Smooth muscle cell of the umbilical artery (primary cell): ENCODE measurements at places on chromosomes 4 and X. TPM values are rescaled to one million over a fixed set of nuclear protein-coding genes. Genes with fewer than 3 reads are reported as not detected.

The AGTR2 gene
- not detected in 2 replicates for total RNA-seq

The SYP gene
- total RNA-seq = 0.30 and 0.32 TPM in 2 replicates

The WNK3 gene
- 2.4 and 3.2 TPM in 2 replicates for total RNA-seq

The CENPU gene
- 2.4 and 17.3 TPM in 2 replicates for total RNA-seq

The TRAM1L1 gene
- 3.3 and 3.6 TPM in 2 replicates for total RNA-seq

The PPEF1 gene
- total RNA-seq = 0.30 TPM in 1 of 2 replicates, not detected in the other

The TCEAL2 gene
- not detected in 2 replicates for total RNA-seq

The ASB12 gene
- not detected in 2 replicates for total RNA-seq

The CDKL5 gene
- total RNA-seq = 3.6 and 5.0 TPM in 2 replicates

The COL4A6 gene
- total RNA-seq = 9.8 and 17.7 TPM in 2 replicates

The PNMA6A gene
- 2.0 and 3.9 TPM in 2 replicates for total RNA-seq

The RIBC1 gene
- total RNA-seq = 0.14 TPM in 1 of 2 replicates, not detected in the other

The CYLC1 gene
- total RNA-seq = not detected in 2 replicates

The CNGA1 gene
- total RNA-seq = 0.30 and 0.42 TPM in 2 replicates

The THAP6 gene
- total RNA-seq = 17.5 and 18.7 TPM in 2 replicates

The PNMA5 gene
- total RNA-seq = not detected in 2 replicates

The ARAP2 gene
- total RNA-seq = 1.2 and 3.1 TPM in 2 replicates

The RBM46 gene
- not detected in 2 replicates for total RNA-seq

The C1GALT1C1 gene
- total RNA-seq = 50.6 and 57.0 TPM in 2 replicates

The ARHGAP6 gene
- 0.09 and 0.30 TPM in 2 replicates for total RNA-seq

The TMPRSS11A gene
- total RNA-seq = not detected in 2 replicates

The GRIA2 gene
- not detected in 2 replicates for total RNA-seq

The DCAF4L1 gene
- under 0.01 and 0.23 TPM in 2 replicates for total RNA-seq

The TMEM271 gene
- total RNA-seq = not detected in 2 replicates

The ABCG2 gene
- total RNA-seq = 0.89 and 1.8 TPM in 2 replicates

The NIPAL1 gene
- total RNA-seq = 0.59 and 2.7 TPM in 2 replicates

The AP1S2 gene
- 49.9 and 91.7 TPM in 2 replicates for total RNA-seq

The MAP3K15 gene
- under 0.01 and 0.14 TPM in 2 replicates for total RNA-seq

The NEIL3 gene
- 1.2 and 4.0 TPM in 2 replicates for total RNA-seq

The EFHC2 gene
- 0.23 and 0.89 TPM in 2 replicates for total RNA-seq

The TCP11X2 gene
- not detected in 2 replicates for total RNA-seq

The PLP2 gene
- total RNA-seq = 4.8 and 10.5 TPM in 2 replicates

The FRMD7 gene
- total RNA-seq = under 0.01 and 0.05 TPM in 2 replicates

The PDLIM5 gene
- 139 and 163 TPM in 2 replicates for total RNA-seq

The CSAG1 gene
- total RNA-seq = not detected in 2 replicates

The GCNA gene
- total RNA-seq = 3.0 and 3.3 TPM in 2 replicates

The PABPC5 gene
- 0.46 and 0.89 TPM in 2 replicates for total RNA-seq

The FAM241A gene
- 0.59 and 0.65 TPM in 2 replicates for total RNA-seq

The SEPSECS gene
- total RNA-seq = 5.3 and 7.4 TPM in 2 replicates

The CYSLTR1 gene
- not detected in 2 replicates for total RNA-seq

The CFI gene
- 1.2 and 9.2 TPM in 2 replicates for total RNA-seq

The ADGRG2 gene
- total RNA-seq = not detected in 2 replicates

The SUPT20HL1 gene
- total RNA-seq = under 0.01 and 0.14 TPM in 2 replicates

The CSAG2 gene
- total RNA-seq = not detected in 2 replicates

The NOX1 gene
- not detected in 2 replicates for total RNA-seq

The PWWP3B gene
- 2.1 and 2.3 TPM in 2 replicates for total RNA-seq

The MAGEA8 gene
- total RNA-seq = not detected in 2 replicates

The PLXNB3 gene
- 6.2 and 24.6 TPM in 2 replicates for total RNA-seq

The SPINK2 gene
- not detected in 2 replicates for total RNA-seq

The TRIML2 gene
- 0.14 TPM in 1 of 2 replicates, not detected in the other for total RNA-seq

The CXXC4 gene
- 0.30 and 0.32 TPM in 2 replicates for total RNA-seq
